Activated naive CD8-positive, alpha-beta T cell treated with anti-CD3 and anti-CD28 coated beads for 36 hours (primary cell): ENCODE measurements at places on chromosomes 5 and 9.
A peak's percentile ranks its signal among the peaks of the same experiment; 100 is the strongest.

GRCh38 chr9:112041536-112042243 lies 133.4 kb downstream of the SUSD1 start:
- DNase-seq, result no peak

GRCh38 chr9:114898741-114899140 lies 31.6 kb downstream of the TNFSF8 start:
- DNase-seq, result peak; percentile 67

- DNase-seq, result no peak
Observed at GRCh38 chr9:1057910-1058309, 7.8 kb downstream of the DMRT2 start.

DNA sequence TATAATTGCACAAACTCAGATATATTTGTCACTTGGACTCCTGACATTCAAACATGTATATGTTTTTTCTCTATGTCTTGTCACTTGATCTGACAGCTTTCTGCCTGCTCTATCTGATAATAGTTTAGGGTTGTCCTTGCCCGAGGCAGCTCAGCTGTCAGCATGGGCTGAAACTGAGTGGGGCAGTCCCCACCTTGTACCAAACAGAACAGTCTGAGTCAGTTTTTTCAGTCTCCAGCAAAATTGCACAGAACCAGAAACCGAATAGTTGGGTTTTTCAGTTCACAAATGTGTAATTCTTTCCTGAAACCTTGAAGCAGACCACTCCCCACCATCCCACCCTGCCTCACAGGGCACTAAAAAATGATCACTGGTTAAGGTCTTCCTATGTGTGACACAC lies 9.5 kb upstream of the HAND1 start:
- peak; percentile 67 for DNase-seq

DNA sequence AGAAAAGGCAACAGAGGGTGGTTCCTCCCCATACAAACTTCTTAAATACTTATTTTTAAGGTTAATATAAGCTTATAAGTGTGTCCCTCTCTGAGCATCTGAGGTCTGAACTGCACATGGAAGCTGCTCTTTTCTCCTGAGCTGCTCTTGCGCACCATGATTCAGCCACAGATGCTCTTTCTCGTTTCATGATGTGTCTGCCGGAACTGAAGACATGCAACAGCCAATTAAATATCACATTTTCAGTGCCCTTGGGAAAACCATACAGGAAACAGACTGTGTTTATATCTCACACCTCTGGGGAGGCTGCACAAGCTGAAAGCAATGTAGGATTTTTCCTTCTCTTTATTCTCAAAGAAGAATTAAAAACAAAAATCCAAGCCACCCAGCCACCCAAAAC lies 96.8 kb upstream of the NREP start:
- DNase-seq, result no peak

GRCh38 chr5:44707721-44708120 lies 101.0 kb upstream of the MRPS30 start:
- no peak for DNase-seq

DNA sequence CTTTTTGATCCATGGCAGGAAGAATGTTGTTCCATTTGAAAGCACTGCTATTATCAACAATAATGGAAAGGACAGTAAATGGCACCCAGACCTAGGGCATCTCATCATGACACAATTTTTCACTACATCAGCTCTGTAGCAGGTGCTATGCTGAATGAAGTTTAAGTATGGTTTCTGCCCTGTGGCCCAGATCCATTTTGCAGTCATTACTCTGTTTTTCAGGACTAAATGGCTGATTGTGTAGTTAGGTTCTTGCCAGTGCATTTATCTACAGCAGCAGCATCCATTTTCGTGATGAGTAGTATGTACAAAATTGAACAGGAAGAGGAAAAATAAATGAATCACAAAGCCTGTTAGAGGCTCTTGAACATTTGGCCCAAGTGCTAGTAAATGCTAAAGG lies 270.5 kb upstream of the CD180 start:
- no peak for DNase-seq

- no peak for DNase-seq
Observed at GRCh38 chr5:156006026-156006647, 320.8 kb upstream of the SGCD start.

GRCh38 chr9:110188991-110189390 lies 19.0 kb downstream of the C9orf152 start:
- no peak for DNase-seq

DNA sequence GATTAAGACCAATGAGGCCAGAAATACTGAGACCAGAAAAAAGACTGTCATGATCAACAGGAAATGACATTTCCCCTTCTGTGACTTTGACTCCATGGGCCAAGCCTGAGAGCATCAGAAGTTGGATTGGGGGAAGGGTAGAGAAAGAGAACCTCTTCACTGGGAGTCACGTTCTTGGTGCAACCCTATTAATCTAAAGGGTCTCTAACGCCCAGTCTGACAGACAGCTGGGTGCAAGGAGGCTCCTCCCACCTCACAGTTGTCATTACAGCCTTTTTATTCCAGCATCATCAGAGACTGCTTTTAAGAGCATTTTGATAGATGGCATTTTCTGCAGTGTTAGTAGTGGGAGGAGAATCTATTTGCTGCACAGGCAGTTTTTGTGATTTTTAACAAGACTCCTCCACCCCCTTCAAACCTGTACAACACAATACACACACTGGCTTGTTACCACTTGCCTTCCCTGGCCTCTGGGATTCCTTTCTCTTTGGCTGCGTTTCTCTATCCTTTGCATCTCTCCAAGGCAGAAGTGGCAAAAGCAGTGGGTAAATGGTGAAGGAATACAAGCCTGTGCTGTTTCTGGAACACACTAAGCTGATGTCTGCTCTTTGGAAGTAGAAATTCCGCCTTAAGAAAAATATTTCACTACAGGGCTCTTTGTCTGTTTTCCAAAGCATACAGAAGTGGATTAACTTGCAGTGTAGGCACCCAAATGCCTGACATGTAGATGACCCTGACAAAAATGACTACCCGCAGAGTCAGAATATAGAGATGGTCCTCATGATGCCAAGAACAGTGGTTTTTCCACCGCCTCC lies 310.4 kb upstream of the ZNF608 start:
- no peak for DNase-seq

DNA sequence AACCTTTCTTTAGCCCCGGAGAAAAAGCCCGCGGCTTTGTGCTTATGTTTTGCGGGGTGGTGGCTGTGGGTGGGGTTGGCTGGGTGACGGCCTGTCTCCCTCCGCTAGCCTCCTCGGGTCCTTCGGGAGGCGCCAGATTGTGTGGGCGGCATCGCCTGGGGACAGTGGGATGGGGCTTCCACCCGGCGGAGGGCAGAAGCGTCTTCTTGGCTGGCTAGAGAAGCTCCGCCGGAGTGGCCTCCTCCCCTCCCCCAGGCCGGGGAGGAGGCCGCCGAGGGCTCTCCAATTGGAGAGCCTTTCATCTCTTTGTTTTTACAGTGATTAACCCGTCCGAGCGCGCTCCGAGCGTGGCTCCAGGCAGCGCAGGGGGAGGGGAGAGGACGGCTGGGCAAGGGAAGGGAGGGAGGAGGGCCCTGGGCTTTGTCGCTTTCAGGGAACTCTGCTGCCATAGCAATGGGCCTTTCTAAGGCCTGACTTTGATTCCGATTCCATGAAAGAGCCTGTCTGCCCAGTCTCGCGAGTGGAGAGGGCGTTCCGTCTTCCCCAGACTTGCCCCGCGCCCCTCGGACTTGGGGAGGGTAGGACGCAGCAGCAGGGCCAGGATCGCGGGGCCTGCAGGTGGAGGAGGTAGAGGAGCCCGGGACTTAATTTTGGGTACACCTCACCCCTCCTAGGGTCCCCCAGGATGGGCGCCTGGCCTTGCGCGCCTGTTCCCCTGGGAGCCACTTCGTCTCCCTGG lies 36.7 kb upstream of the TIFAB start:
- no peak for DNase-seq

DNA sequence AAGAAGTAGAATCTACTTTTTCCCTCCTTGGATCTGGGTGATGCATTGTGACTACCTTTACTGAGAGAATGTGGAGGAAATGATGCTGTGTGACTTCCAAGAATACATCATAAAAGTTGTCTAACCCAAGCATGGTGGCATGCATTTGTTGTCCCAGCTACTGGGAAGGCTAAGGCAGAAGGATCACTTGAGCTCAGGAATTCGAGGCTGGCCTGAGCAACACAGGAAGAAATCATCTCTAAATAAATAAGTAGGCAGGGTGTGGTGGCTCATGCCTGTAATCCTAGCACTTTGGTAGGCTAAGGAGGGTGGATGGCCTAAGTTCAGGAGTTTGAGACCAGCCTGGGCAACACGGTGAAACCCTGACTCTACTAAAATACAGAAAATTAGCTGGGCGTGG lies 143.2 kb upstream of the VLDLR start:
- DNase-seq, result no peak

GRCh38 chr5:135449644-135450043 lies 2.5 kb upstream of the DCANP1 start:
- DNase-seq, result no peak

DNA sequence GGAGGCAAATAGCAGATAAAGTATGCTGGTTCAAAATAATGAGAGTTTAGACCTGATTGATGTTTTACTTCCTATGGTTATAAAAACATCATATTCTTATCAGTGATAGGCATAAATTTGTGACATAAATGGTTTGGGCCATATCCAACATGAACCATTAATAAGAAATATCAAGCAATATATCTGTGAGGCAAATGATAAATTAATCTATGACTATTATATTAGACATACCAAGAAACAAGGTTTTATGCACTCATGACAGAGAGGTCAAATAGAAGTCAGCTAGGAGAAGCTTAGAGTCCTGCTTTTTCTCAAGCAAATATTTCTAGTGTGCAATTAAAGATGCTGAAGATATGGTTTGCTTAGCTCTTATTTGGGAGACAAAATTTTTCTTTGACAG lies 10.4 kb downstream of the SMIM3 start:
- no peak for DNase-seq

GRCh38 chr5:164998590-164998989 lies 1493.2 kb downstream of the MAT2B start:
- DNase-seq, result no peak

- DNase-seq, result no peak
Observed at GRCh38 chr5:72203251-72203845, 96.1 kb downstream of the MAP1B start.

DNA sequence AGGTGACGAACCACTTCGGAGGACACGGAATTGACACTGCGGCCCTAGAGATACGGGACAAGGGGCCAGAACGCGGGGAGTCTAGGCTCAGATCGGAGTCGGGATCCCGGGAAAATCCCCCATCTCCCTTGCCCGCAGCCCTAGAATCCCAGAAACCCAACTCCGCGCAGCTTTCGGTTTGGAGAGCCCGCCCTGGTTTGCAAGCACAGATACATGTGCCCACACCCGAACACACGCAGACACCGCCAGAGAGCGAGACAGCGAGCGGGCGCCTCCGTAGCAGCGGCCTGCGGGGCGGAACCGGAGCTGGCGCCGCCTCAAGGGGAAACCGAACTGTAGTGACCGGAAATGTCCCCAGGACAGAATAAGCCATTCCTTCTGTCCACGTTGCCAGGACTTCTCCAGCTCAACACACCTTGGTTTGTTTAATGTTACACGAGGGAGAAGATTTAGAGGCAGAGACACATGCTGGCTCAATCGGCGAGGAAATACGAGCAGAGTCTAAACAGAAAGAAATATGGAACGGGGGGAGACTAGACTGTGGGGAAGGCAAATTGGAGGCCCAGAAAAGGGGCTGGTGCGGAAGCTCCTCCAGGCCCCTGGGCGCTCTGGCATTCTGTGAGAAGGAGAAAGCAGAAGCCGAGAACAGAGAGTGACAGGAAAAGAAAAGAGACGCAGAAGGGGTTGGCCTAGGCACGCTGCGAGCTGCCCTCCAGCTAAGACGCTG lies 2.9 kb upstream of the PAX5 start:
- DNase-seq, result peak; percentile 47

- peak; percentile 94 for DNase-seq
Observed at GRCh38 chr5:173616577-173617118, at the start of gene BOD1. BOD1 (minus strand) TSS chr5:173616650; CDS start chr5:173616436, 214 bp downstream.
